ENCODE measurements at places on chromosomes 13 and 19. TPM values are rescaled to one million over a fixed set of nuclear protein-coding genes. Genes with fewer than 3 reads are reported as not detected.
A peak's percentile ranks its signal among the peaks of the same experiment; 100 is the strongest.

DNA sequence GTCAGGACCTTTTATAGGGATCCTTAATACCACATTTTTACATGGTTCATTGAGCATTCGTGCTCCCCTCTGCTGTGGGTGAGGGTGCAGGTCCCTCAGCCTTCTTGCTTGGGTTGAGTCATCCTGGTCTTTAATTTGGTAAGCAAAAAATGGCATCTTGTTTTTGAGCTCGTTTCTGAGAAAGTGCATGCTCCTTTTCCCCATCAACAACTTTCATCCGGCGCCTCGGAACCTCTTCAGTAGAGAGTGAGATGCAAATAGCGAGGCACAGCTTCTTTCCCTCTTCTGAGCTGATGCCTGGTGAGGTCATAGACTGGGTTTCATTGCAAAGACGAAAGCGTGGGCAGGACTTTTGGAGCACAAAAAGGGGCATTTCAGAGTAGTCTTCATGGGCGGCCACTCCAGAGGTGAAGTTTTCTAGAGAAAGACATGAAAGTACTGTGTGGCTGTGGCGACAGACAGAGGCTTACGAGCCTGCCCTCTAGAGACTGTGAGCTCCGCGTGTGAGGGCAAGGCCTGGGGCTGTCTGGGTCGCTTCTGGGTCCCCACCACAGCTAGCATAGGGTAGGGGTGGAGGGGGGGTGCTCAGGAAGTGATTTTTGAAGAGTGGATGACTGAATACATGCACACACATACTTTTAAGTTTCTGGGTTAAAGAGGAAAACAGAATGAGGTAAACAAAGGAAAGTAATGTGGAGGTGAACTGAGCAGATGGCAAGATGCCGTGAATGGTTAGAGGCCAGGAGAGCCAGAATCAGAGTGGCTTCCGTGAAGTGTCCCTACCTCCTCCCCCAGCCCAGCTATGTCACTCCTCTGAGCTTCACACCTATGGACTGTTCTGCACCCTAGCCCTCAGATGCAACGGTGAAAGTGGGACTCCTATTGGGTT, 44.3 kb downstream of the BBC3 start:
- no peak for DNase-seq

GRCh38 chr19:38034492-38034860, 127.5 kb downstream of the SIPA1L3 start:
- DNase-seq: no peak

- DNase-seq: no peak
These were observed 11.7 kb downstream of the SYDE1 start for GRCh38 chr19:15118789-15119494.

GRCh38 chr19:29277102-29277501, 64.2 kb upstream of the UQCRFS1 start:
- no peak for DNase-seq

- peak; percentile 11 for DNase-seq
These were observed 7.5 kb downstream of the ARL11 start for GRCh38 chr13:49635599-49636433.

DNA sequence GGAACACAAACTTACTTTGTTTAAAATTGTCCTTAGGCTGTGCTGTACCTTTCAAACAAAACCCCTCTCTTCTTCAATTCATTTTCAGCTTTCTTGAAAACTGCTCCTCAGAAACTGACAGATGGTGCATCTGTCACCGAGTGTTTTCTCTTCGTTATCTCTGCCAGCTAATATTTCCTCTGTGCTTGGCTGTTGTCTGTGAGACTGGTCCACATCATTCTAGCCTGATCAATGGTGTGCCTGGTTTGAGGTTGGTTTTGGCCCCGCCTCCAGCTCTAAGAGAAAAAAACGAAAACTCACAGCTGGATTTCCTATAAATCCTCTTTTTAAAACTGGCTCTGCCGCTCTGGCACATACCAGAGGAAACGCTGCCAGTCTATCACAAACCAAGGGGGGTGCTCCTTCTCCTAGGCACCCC, 79.7 kb downstream of the STARD13 start:
- DNase-seq: no peak

DNA sequence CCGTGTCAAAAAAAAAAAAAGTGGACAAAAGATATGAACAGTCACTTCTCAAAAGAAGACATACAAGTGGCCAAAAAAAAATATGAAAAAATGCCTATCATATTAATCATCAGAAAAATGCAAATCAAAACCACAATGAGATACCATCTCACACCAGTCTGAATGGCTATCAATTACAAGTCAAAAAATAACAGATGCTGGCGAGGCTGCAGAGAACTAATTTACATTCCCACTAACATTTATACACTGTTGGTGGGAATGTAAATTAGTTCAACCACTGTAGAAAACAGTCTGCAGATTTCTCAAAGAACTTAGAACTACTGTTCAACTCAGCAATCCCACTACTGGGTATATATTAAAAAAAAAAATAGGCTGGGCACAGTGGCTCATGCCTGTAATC, 26.5 kb upstream of the FOXO1 start:
- no peak for DNase-seq

GRCh38 chr13:93079294-93079693, 147.3 kb upstream of the GPC6 start:
- no peak for DNase-seq

- DNase-seq: no peak
These were observed 100.7 kb upstream of the MCF2L start for GRCh38 chr13:112868308-112868707.

- no peak for DNase-seq
These were observed 7.0 kb downstream of the PPP5C start for GRCh38 chr19:46353730-46354528.

DNA sequence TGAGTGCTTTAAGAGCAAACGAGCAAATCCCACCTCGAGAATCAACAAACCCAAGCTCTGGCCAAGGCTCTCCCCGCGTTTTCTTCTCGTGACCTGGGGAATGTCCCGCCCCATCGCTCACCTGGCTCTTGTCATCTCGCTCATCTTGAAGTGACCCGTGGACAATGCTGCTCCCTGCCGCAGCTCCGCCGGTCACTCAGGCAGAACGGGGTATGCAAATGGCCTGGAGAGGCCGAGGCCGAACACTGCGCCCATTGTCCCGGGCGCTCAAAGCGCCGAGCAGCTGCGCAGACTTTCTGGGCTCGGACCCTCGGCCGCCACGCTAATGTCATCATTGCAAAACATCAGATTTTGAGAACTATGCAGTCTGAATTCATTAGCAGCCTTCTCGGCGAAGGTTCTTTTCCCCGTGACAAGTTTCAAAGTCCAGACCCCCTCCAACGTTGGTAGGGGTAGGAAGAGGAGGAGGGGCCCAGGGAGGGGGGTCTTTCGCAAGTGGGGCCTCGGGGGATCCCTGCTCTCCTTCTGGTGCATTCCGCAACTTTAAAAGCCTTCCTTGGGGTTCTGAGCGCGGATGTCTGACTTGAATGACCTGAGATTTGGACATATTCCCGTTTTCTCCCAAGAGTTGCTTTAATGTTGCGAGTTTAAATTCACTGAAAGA, 39.7 kb downstream of the SOX1 start:
- no peak for DNase-seq

DNA sequence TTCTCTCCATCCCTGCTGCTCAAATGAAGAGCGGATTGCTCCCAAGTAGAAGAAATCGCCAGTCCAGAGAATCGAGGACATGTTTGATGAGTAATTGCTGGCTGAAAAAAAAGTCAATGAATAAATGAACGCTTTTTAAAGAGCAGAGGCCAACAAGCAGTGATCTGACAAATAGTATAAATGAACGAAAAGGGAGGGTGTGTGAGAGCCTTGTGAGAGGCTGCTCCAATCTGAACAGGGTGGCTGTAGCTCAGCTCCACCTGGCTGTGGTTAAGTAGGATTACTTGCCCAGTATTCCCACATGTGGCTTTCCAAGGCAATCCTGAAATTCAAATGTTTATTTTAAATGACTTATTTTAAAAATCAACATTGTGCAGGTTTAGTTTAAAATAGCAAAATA, 117.1 kb downstream of the TSHZ3 start:
- no peak for DNase-seq

- DNase-seq: no peak
These were observed 23.2 kb downstream of the ZNRF4 start for GRCh38 chr19:5478241-5478924.

GRCh38 chr13:33639158-33639557, 178.8 kb upstream of the RFC3 start:
- DNase-seq: no peak

GRCh38 chr13:49652355-49653305, 24.3 kb downstream of the ARL11 start:
- DNase-seq: no peak

DNA sequence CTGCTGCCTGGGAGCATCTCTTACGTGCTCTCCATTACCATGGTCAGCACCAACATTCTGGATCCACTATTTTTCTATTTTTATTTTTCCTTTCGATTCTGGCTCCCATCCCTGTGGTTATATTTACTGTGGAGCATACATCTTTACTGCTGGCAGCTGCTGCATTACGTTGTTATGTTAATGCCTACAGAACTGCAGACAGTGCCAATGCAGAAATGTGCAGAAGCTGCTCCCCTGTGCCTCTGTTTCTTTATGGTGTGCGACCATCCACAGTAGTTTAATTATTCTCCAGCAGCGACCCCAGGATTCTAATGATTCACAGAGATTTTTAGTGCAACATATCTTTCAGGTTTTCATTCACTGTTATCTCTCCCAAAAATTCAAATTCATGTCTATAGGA, 911.7 kb upstream of the SLITRK6 start:
- DNase-seq: no peak

DNA sequence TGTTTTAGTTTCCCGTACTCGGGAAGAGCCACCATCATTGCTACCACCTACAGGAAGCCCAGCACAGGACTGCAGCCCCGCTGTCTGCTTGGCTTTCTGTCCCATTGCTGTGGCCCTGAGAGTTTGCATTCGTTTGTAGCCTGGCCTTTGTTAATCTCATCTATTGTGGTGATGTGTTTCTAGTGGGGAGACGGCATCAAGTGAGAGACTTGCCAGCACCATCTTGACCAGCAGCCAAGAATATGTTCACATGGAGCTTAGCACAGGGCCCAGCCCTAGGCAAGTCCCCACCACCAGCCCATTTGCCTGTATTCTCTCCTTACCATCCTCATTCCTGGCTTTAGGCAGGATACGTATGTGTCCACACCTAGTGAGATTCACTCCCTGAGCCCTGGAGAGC, 17.3 kb upstream of the OVOL3 start:
- no peak for DNase-seq

- DNase-seq: no peak
These were observed 10.0 kb downstream of the ADGRE5 start for GRCh38 chr19:14391156-14391821.

- DNase-seq: no peak
These were observed 16.8 kb upstream of the SEMA6B start for GRCh38 chr19:4576016-4576933.

- no peak for DNase-seq
These were observed 1.4 kb downstream of the MATK start for GRCh38 chr19:3784607-3785450.

DNA sequence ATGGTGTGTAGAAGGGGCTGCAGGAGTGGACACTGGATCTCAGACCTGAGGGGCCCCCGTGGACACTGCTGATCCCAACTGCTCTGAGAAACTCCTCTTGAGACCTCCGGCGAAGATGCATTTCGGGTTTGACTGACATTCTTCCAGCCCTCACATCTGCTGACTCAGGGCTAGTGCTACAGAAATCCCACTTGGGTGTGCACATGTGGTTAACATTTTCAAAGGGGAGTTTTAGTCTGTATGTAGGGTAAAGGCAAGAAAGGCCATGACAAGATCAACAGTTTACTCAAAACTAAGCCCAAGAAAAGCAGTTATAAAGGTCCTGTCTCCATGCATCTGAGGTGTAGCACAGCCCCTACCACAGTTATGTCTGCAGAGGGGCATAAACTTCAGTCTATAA, 31.2 kb downstream of the DLEU7 start:
- no peak for DNase-seq

DNA sequence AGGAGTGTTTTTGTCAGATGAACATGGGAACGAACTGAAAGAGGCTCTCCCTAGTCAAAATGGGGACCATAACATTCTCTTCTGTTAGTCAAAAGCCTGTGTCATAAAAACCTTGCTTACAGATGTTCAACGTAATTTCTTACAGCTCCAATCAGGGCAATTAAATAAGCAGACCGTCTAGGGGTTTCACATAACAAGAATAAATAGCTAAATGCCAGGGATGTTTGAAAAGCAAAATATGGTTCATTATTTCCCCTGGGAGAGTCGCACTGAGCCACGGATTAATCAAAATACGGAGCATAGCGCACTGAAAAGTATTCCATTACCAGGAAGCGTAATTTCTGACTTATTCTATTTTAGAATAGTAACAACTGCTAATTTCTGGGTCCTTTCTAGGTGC, 63.7 kb upstream of the MRI1 start:
- no peak for DNase-seq

DNA sequence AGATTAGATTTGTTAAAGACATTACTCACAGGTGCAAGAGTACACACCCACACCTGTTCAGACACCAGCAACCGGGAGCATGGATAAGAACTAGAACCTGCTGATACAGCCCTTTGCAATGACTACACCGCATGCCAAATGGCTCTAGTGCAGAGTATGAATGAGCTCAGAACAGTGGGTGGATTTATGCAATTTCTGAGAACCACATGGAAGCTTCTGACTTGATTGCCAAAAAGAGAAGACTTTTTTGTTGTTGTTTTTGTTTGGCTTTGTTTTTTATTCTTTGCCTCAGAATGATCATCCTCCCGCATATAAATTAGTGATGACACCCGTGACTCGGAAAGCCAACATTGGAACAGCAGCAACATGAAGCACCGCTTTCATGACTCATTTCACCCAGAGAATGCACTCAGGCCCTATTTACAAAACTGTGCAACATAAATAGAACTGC, 77.4 kb upstream of the LRCH1 start:
- no peak for DNase-seq

GRCh38 chr13:27132538-27132937, 39.1 kb downstream of the USP12 start:
- DNase-seq: no peak

- DNase-seq: no peak
These were observed 13.3 kb upstream of the GNA15 start for GRCh38 chr19:3122512-3122870.

- no peak for DNase-seq
These were observed 4.7 kb downstream of the PNMA8A start for GRCh38 chr19:46466536-46467196.

The VAV1 gene
- 3.0 TPM for polyA plus RNA-seq

The MYO16 gene
- 0.04 TPM for polyA plus RNA-seq

The CA11 gene
- 13.4 TPM for polyA plus RNA-seq

The VPS36 gene
- 29.3 TPM for polyA plus RNA-seq

The NAPSA gene
- 0.77 TPM for polyA plus RNA-seq

The PRSS57 gene
- polyA plus RNA-seq: not detected

The MYBPC2 gene
- polyA plus RNA-seq: 0.14 TPM

The CUL4A gene
- polyA plus RNA-seq: 44.2 TPM

The TBXA2R gene
- polyA plus RNA-seq: 3.8 TPM

The ZNF540 gene
- polyA plus RNA-seq: 6.2 TPM

The INSL3 gene
- polyA plus RNA-seq: 0.19 TPM

The IL17D gene
- polyA plus RNA-seq: 2.4 TPM

The ZNF813 gene
- 2.3 TPM for polyA plus RNA-seq

The NKG7 gene
- 5.1 TPM for polyA plus RNA-seq

The CGB8 gene
- polyA plus RNA-seq: not detected

The ELSPBP1 gene
- not detected for polyA plus RNA-seq
